ENCODE measurements at places on chromosomes 5 and 9.
A peak's percentile ranks its signal among the peaks of the same experiment; 100 is the strongest.

- DNase-seq, result no peak
Measured at GRCh38 chr5:129243039-129243438, 148.5 kb downstream of the ISOC1 start.

- no peak for DNase-seq
Measured at GRCh38 chr5:154311362-154311761, 120.8 kb downstream of the GALNT10 start.

DNA sequence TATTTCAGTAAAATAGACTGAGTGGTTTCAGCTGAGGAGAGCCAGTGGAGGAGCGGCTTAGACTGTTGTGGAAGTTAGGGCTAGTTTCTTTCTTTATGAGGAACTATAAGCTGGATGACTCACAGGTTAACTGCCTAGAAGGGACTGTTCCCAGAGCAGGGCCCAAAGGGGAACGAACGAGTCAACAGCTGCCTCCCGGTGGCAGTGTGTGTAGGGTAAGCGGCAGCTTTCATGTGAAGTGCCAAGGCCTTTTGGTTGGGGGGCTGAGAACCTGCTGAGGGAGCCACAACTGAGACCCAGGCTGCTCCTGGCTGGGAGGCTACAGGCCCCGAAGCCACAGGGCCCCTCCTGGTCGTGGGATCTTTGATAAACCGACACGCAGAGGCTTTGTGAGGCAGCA lies 7.0 kb downstream of the SQSTM1 start:
- DNase-seq, result peak; percentile 70

GRCh38 chr9:84140535-84141101 lies 160.0 kb downstream of the RMI1 start:
- DNase-seq, result no peak

DNA sequence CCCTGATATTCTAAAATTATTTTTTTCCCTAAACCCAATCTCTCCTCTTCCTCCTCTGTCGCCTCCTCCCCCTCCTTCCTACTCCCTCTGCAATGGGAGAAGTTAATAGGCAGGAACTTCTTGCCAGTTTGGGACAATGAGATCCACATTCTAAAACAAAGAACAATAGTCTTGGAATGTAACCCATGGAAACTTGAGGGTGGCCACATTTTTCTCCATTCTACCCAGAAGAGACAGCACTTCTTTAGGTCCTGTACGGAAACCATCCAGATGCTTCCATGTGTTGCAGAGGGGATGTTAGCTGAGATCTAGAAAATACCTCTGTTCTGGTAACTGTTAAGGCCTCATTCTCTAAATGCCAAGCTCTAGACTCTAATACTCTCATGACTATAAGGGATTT lies 10.0 kb downstream of the SPARC start:
- DNase-seq, result no peak

- DNase-seq, result no peak
Measured at GRCh38 chr9:86721843-86722705, 225.2 kb downstream of the GAS1 start.

DNA sequence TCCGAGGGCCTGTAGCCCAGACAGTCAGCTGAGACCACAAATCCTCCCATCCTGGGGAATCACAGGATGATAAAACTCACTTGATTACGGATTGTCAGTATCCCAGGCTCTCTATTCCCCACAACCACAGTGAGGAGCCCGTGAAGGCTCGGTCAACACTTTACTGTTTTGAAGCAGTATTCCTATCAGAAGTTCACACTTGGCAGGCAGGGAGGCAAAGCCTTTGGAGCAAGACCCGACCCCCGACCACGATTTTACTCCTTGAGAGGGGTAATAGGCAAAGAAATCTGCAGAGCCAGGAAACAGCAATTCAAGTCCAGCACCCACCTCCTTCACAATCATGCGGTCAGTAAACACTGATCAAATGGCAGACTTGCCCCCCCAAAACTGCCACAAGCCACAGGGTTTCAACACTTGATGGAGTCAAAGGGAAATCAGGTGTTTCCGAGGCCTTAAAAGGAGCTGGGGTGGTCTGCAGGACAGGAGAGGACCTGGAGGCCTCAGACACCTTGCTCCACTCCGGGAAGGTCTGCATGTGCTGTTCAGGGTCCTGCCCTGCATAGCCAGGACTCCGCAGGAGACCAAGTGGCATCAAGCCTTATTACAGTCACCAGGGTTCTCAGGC lies 25.2 kb downstream of the BICD2 start:
- DNase-seq, result no peak

GRCh38 chr5:388266-389196 lies 54.4 kb upstream of the EXOC3 start:
- DNase-seq, result no peak

- DNase-seq, result no peak
Measured at GRCh38 chr5:88398316-88398715, 129.7 kb upstream of the TMEM161B start.

GRCh38 chr5:116013207-116013785 lies 19.0 kb upstream of the ARL14EPL start:
- no peak for DNase-seq

DNA sequence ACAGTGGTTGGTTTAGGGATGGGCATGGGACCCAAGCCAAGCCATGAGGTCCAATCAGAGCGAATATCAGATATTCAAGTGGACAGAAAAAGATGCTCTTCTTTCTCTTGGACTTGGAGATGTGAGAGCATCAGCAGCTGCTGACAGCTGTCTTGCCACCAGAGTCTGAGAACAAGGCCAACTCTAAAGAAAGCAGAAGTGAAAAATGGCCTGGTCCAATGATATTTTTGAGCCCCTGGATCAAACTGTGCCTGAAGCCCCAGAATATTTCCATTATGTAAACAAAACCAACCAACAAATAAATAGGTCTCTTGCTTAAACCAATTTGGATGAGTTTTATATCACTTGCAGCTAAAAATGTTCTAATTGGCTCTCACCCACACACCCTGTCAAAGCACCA lies 30.7 kb upstream of the JADE2 start:
- no peak for DNase-seq

DNA sequence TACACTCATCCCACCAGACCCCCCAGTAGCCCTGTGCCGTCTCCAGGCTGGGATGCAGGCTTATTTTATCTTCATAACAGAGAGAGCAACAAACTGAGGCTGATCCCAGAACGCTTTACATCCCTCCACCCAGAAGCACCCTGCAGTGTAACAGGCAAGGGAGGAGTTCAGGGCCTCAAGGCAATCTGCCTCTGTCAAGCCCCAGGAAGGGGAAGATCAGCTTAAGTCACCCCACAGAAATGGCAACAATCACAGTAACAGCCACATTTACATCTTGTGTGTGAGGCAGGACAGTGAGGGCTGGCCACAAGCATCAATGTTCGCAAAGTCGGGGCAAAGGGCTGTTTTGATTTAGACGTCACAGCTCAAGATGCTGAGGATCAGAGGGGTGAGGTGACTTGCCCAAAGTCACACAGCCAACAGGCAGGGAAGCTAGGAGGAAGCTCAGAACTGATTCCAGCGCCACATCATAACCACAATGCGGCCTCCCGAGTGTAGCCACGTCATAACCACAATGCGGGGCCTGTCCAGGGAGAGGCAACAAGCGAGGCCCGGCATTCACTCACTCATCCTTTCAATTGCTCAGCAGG lies 14.4 kb downstream of the STK10 start:
- DNase-seq, result peak; percentile 56

DNA sequence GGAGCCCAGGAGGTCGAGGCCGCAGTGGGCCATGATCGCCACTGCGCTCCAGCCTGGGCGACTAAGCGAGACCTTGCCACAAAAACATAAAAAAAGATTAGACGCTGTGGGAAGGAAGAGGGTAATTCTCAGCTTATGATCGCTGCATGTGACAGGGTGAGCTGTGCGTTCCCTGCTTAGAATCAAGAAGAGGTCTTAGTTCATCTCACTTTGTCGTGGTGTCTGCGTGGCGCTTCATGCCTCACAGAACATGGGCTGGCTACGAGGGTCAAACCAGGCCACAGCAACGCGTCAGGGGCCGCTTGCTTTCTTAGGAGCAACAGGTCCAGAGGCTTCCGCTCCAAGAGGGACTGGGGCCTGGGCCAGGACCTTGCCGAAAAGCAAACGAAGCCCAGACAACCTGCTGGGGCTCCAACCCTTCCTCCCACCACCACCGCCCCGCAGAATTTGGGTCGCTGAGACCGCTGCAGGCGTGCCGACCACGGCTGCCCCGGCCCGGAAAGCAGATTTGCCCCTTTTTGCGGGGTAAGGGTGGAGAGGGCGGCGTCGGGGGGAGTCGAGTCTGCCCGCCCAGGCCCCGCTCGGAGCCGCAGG lies 10.0 kb upstream of the GRIN1 start:
- no peak for DNase-seq

GRCh38 chr9:109907400-109907799 lies 127.4 kb downstream of the PALM2AKAP2 start:
- no peak for DNase-seq

- DNase-seq, result no peak
Measured at GRCh38 chr5:41112486-41113455, 41.6 kb upstream of the MROH2B start.

DNA sequence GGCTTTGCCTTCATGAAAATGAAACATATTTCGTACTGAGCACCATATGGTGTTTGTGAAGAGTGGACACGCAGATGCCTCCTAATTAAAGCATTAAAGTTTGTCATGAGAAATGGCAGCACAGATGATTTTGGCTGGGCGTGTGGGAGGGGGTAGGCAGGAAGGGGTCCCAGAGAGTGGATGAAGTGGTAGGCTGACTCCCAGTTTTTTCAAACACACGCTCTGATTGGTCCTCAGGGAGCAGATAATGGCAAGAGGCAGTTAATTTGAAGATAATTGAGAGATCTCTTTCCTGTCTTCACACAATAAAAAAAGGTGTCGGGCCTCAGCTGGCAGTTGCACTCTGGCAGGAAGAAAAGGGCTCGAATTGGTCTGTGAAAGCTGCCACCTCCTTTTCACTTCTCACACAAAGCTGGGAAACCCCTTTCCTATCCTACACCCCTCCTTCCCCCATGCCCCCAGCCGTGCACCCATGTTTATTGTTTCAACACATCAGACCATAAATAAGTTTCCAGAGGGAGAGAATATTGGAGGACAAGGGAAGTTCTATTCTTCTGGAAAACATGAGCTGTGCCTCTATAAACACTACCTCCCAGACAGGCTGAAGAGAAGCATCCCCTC lies 429.6 kb downstream of the ARHGEF28 start:
- DNase-seq, result no peak

DNA sequence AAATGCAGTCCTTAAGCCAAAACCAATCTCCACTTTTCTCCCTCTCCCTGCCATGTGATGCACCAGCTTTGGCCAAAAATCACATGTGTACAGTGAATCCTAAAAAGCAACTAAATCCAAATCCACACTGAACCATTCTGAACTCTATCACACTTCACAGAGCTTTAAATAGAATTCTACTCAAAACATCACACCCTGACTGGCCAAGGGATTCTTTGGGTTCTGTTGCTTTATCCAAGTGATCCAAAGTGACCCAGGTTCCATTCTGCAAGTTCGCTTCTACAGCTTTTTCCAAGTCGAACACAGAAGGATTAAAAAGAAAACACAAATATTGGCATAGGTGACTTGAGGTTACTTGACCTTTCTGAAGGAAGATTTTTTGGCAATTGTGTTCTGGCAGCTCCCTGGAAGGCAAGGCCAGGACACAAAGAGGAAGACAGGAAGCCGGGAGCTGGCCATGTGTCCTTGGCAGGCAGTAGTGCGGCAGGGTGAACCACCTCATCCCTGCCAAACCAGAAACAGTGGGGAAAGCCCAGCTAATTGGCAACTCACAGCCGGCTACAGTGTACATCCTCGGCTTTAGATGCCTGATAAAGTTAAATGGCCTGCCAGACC lies 115.0 kb downstream of the NFIB start:
- DNase-seq, result no peak

GRCh38 chr5:15702102-15702501 lies 202.1 kb downstream of the FBXL7 start:
- DNase-seq, result no peak

DNA sequence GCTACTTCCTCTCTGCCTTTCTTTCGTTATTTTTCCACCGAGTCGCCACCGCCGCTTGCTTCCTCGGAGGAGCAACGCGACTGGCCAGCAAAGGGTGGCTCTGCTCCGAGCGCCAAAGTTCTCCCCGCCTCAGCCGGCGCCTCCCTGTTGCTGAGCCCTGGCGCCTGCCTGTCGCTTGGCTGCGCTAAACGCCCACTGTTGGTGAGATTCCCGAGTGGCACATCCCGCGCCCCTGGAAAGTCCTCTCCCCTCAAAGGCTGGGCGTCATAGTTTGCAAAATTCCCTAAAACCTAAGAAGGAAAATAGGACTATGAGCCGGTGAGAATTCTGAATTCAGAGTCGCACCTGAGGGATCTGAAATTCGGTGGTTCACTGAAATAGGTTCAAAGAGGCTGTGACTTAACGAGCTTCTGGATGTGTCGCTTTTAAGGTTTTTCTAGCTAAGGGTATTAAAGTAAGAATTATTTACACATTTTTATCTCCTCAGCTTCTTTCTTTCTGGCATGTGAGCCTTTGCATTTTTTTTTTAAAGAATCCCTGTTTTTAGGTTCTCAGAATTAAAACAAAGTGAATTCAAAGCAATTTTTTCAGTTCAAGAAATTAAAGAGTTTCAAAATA lies at the start of gene GRIN3A:
Gene GRIN3A (minus strand): TSS at position 82 of the 618 bp plus-strand sequence. CDS start 668 bp downstream, outside the sequence.
- no peak for DNase-seq

DNA sequence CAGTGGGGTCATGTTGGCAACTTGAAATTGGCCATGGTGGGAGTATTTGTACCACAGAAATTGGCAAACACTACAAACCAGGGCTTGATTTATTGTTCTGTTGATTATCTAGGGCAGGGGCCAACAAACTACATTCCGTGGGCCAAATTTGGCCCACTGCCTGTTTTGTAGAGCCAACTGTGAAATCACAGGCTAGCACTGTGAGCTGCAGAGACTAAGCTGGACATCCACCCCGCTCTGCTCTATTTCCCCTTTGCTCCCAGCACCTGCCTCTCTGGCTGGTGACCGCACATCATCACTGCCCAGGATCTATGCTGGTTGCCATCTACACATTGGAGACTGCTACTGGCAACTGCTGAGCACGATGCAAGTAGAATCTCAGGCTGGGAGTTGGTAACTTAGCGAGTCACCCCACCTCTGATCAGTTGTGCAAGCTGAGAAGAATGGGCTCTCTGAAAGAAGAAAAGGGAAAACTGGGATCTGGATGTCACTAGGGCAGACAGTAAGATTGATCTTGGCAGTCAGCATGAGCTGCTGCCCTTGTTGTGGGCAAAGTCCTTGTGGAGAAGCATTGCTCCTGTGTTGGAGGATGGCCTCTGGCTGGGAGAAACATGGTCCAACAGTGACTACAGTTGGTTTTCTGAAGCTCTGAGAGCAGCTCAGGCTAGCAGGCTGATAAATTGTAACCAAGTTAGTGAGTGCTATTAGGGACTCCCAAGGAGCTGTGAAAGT lies 144.7 kb upstream of the RAD23B start:
- DNase-seq, result no peak

GRCh38 chr9:133666845-133667244 lies 30.7 kb downstream of the DBH start:
- no peak for DNase-seq
